ENCODE measurements at places on chromosomes 2 and 18. TPM values are rescaled to one million over a fixed set of nuclear protein-coding genes. Genes with fewer than 3 reads are reported as not detected.

DNA sequence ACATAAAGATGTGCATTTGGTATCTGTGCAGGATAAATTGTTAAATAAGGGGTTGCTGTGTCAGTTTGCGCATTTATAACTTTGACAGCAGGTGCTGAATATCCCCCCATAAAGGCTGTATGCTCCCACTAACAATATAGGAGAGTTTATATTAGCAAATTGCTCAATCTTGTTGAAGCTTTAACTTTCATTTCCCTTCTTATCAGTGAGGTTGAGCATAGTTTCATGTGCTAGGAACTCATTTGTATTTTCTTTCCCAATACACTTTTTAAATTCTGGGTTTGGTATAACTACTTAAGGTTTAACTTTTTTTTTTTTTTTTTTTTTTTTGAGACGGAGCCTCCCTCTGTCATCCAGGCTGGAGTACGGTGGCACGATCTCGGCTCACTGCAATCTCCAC, 89.0 kb downstream of the FAM117B start:
- no peak for DNase-seq

GRCh38 chr2:137847443-137847842, 116.8 kb upstream of the HNMT start:
- no peak for DNase-seq

DNA sequence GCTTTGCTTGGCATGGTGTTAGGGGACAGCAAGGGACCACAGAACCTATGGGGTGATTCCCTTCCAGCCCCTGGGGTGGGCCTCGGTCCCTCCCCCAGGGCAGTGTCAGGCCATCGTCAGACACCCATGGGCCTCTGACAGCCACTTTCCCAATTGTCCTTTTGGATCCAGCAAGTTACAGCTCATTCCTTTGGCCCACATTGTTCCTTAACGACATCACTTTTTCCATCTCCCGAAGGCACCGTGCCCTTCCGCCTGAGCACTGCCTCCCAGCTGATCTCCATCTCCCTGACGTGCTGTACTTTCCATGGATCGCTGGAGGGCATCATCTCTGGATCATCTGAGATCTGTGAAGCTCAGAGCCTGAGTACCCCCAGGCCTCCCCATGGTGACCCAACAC, 10.4 kb upstream of the KCNK3 start:
- DNase-seq: no peak

- no peak for DNase-seq
Observed at GRCh38 chr2:55712477-55713060, 18.9 kb upstream of the PNPT1 start.

GRCh38 chr2:46831869-46832265, 83.7 kb downstream of the MCFD2 start:
- DNase-seq: no peak

KIAA2012 gene
- total RNA-seq: 0.11 TPM

YIPF4 gene
- 63.5 TPM for total RNA-seq

DNA sequence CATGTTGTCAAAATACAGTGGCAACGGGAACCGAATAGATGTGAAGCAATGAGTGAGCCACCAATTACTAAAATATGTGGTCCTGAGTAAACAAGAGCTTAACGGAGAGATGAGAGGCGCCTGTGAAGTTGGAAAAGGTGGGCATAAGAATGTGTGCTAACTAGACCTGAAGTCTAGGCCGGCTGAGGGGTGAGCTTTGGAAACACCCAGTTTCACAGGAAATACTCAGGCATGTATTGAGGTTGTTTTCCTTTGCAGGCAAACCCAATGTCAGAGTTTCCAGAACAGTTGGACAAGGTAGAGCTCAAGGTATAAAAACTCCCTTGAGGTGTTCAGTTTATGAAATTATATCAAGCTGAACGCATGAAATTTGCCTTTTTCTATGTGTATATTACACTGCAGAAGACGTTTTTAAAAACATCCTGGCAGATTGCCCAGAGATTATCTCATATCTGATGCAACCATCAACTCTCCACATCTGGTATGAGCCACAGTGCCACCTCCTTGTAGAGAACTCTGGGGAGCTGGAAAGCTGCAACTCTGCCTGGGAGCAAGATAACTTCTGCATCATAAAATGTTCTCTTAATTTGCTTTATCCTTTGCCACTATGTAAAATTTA, 3.9 kb upstream of the WDSUB1 start:
- no peak for DNase-seq

STAT4 gene
- 2.3 TPM for total RNA-seq
